ENCODE measurements at places on chromosomes 4 and X. TPM values are rescaled to one million over a fixed set of nuclear protein-coding genes. Genes with fewer than 3 reads are reported as not detected.

DNA sequence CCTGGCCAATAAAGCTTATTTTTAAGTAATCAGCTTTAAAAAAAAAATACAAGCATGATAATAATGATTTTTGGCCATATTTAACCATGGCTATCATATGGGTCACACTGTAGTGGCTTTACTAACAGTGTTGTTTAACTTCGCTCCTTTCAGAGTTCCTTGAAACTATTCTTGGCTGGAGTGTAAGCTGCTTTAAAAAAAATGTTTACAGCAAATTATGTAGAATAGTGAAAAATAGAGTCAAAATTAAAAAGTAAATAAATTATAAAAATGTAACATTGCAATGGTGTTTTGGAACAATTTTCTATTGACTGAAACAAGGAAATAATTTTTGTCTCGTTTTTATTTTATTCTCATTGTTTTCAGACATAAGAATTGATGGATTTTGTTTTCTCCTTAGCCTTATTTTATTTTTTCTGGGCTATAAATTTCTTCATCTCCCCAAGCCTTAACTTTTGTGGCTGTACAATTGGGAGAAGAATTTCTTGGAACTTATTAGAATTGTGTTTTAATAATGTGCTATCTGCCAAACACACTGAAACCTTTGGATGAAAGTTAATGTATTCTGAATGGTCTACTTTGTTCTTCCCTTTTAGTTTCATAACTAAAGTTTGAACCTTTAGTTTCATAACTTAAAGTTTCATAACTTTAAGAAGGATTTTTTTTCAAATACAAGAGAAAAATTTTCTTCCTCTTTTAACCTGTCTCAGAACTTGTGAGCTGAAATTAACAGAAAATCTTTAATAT, 182.0 kb downstream of the ARHGAP24 start:
- DNase-seq: no peak

DNA sequence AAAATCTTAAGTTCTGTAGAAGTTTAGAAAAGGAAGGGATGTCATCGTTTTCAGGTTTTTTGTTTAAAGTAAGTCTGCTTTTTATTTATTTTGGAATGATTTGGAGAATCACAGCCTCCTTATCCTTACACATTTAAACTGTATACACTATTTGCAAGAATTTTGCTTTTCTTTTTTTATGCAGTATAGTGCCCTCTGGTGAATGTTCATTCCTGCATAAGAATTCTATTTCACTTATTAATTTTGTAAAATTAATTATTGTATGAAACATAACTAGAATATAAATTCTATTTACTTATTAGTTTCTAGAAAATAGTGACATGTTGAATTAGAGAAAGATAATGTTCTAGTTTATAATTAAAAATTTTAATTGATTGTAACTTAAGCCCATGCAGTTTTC, 44.6 kb downstream of the DACH2 start:
- no peak for DNase-seq

GRCh38 chr4:95857761-95858160, 17.9 kb downstream of the PDHA2 start:
- DNase-seq: no peak

DNA sequence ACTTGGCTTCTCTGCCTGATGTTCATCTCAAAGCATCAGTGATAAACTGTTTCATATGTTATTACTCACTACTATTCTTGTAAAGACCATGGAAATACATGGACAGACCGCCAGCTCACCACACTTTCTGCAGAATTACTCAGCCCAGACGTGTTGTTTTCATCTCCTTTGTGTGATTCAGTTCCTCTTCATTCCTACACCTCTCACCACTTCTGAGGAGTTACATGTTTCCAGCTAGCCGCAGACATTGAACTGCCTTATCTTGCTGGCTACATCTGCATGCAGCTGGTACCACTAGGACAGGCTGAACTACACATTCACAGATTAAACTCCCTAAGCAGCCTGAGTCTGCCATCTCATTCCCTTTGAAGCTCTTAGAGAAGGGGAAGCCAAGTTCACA, 443.2 kb upstream of the FGF16 start:
- DNase-seq: no peak

DNA sequence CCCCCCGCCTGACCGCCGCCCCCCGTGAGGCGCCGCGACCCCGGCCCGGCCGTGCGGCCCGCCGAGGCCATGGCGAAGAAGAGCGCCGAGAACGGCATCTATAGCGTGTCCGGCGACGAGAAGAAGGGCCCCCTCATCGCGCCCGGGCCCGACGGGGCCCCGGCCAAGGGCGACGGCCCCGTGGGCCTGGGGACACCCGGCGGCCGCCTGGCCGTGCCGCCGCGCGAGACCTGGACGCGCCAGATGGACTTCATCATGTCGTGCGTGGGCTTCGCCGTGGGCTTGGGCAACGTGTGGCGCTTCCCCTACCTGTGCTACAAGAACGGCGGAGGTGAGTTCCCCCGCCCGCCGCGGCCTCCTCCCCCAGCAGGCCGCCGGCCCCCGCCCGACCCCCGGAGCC, 780 bp downstream of the SLC6A8 start:
- DNase-seq: no peak

DNA sequence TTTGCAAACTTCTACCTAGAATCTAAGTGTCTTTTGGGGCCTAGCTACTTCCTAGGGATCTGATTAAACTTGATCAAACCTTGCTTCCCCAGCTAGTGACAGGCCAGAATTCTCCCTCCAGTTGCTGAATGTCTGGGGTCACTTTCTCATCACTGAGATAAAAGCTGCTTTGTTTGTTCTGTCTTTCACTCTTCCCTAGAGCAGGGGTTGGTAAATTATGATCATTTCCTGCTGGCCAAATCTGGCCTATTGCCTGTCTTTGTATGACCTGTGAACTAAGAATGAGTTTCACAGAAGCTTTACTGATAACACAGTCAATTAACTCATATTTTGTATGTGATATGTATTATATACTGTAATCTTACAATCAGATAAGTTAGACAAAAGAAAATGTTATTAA, 157.8 kb upstream of the AADAT start:
- no peak for DNase-seq

DNA sequence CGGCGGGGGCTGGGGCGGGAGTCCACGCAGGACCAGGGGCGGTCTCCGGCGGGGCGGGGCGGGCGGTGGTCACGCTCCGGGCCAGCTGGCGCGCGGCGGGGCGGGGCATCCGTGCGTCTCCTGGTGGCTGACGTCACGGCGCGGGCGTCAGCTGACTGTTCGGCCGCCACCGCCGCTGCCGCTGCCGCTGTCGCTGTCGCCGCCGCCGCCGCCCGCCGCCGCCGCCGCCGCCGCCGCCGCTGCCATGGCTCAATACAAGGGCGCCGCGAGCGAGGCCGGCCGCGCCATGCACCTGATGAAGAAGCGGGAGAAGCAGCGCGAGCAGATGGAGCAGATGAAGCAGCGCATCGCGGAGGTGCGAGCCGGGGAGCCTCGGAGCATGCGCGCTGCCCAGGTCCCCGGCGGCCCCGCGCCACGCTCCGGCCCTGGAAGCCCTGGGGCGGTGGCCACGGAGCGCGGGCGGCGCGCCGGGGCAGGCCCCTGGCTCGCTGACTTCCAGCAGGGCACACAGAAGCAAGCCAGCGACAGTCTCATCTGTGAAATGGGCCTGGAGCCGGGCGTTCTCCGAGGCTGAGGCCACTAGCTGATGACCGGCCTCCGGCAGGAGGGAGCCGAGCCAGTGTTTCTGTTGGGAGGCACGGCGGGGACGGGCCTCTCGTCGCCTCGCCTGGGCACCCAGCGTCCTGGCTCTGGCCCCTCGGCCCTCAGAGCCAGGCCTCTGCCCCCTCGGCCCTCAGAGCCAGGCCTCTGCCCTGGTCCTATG, at the start of gene FAM50A:
Gene FAM50A (plus strand): TSS at position 150 of the 763 bp plus-strand sequence. CDS start 95 bp downstream, at position 245.
- DNase-seq: peak; percentile 92

- DNase-seq: no peak
Measured at GRCh38 chr4:40837094-40837870, 87.5 kb downstream of the NSUN7 start.

DNA sequence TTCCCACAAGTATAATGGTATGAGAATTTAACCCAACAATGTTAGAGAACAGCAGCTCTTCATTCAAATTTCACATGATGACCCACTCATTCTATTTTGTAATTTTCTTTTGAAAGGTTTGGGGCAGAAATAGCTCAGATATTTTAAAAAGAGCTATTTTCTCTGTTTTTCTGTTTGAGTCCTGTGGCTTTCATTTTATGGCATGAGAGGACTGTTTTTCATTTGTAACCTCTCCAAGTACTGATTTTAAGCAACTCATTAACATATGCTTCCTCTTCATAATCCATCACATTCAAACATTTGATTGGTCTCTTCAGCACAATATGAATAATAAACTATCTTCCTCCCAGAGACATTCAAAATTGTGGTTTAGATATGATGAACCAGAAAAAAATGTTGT, 129.0 kb upstream of the TEX13A start:
- no peak for DNase-seq

DNA sequence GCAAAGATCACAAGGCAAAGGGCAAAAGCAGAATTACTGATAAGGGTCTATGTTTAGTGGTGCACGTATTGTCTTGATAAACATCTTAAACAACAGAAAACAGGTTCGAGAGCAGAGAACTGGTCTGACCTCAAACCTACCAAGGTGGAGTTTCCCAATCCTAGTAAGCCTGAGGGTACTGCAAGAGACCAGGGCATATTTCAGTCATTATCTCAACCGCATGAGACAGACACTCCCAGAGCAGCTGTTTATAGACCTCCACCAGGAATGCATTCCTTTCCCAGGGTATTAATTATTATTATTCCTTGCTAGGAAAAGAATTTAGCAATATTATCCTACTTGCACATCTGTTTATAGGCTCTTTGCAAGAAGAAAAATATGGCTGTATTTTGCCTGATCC, 51.5 kb downstream of the NPNT start:
- DNase-seq: no peak

- DNase-seq: no peak
Measured at GRCh38 chrX:111823128-111823527, 52.9 kb upstream of the TRPC5OS start.

GRCh38 chr4:144589512-144589911, 56.4 kb upstream of the HHIP start:
- no peak for DNase-seq

ACOX3 gene
- total RNA-seq: 26.1 TPM

PDE6B gene
- total RNA-seq: 2.0 TPM

CCNA2 gene
- total RNA-seq: 6.9 TPM

PPEF2 gene
- under 0.01 TPM for total RNA-seq

ZNF711 gene
- 102 TPM for total RNA-seq

GC gene
- total RNA-seq: not detected

Measured in frontal cortex (tissue), 4 donors.